ENCODE measurements at places on chromosomes 12 and 14.

DNA sequence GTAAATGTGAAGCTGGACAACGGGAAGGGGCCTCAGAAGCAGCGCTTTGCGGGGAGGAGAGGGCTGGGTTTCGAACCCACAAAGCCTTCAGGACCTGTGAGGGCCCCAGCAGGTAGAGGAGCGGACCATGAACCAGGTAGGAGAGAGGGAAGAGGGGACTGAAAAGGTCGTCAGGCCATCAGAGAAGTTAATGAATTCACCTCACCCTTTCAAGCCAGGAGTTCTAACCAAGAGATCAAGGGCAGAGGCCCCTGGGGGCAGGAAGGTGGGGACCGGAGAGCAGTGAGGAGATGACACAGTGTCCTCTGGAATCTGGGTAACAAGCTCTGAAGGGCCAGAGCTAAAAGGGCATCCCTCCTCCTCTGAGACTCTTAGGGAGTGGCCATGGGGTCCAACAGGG is 19.4 kb downstream of the SERPINA1 start:
- DNase-seq: no peak

- DNase-seq: no peak
Measured at GRCh38 chr14:64942531-64943111, at the start of gene GPX2. GPX2 (minus strand) TSS chr14:64942745; CDS start chr14:64942726, 19 bp downstream.

- no peak for DNase-seq
Measured at GRCh38 chr12:27922531-27923139, 49.9 kb downstream of the PTHLH start.

GRCh38 chr14:75147423-75148071 is 20.7 kb upstream of the NEK9 start:
- peak; percentile 72 for DNase-seq

- no peak for DNase-seq
Measured at GRCh38 chr14:105117257-105117646, 51.3 kb downstream of the JAG2 start.

DNA sequence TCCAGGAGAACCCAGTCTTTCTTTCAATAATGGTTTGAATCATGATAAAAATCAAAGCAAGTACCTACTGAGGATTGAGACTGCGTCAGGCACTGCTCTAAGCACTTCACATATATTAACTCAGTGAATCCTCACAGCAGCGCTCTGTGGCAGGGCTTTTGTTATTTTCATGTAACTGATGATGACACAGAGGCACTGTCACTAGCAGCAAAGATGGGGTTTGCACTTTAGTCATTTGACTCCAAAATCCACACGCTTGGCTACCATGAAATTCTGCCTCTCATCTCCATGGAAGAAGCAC is 98.8 kb upstream of the GSC start:
- no peak for DNase-seq

GRCh38 chr12:49294086-49294803 is 702 bp upstream of the PRPH start:
- peak; percentile 18 for DNase-seq

DNA sequence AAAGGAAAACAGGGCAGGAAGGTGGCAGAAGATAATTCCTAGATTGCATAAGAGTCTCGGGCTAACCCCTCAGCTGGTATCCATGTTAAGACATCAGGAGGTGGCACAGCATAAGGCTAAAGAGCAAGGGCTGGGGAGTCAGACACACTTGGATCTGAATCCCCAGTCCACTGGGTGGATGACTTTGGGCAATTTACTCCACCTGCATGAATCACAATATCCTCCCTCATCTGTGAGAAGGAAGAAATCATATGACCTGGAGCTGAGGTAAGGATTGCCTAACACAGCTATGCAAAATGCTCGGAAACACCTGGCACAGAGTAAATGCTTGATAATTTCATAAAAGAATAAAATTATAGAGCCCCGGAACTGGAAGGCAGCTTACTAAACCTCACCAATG is 217.9 kb downstream of the PIK3C2G start:
- DNase-seq: no peak

DNA sequence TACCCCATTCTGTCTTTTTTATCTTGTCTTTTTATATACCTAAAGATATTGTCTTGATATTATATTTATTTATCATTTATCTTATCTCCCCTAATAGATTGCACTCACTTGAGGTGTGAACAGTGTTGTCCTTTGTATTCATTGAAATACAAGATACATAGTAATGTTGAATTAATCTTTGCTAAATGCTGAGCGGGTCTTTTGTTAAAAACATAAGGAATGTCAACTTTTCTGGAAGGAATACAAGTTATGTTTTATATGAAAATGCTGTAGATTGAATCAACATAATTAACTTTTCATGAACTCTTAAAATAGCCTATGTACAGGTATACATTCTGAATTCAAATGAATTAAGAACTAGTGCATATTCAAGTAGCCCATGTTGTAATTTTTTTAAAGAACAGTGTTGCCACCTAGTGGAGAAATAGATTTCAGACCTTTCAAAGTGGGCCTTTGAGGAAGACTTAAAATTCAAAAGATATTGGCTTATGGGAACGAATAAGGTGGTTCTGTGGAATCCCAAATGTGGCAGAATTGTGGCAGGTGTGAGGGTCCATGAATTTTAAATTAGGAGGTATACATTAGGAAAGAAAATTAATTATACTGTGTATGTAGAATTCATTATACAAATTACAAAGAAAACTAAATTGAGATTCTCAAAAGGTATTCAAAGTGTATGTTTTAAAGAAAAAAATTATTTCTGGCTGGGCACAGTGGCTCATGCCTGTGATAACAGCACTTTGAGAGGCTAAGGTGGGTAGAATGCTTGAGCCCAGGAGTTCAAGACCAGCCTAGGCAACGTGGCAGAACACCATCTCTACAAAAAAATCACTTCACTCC is 19.1 kb downstream of the BBOF1 start:
- DNase-seq: peak; percentile 62

GRCh38 chr12:53229454-53229853 is 2.6 kb downstream of the RARG start:
- DNase-seq: no peak

DNA sequence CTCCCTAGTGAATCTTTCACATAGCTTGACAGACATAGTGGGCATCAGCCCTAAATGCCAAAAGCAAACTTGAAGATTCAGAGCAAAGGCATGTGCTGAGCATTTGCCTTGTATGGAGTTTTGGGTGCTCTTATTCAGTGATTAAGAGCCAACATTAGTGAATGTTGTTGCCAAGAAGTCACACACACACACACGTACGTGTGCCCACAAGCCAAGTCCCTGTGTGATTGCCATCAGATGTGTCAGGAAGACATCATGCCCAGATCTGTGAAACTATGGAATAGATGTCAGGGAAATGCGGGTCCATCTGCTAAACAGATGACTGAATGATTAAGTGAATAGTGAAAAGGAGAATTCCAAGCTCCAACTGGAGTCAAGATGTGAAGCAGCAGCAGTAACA is 149.0 kb downstream of the AKAP6 start:
- DNase-seq: no peak

DNA sequence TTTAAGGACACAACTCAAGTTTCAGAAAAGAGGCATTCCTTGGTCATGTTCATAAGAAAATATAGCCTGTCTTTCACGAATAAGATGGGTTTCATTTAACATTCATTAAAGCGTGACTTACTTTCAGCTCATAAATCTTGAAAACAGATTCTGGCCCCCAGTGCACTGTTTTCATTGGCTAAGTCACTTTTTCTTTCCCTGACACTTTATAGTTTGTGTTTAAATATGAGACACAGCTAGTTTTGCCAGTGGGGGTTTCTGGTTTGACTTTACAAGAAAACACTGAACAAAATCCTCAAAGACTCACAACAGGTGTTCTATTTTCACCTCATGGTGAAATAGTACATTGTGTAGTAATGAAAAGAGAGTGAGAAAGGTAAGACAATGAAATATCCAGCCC is 65.9 kb downstream of the PHLDA1 start:
- DNase-seq: no peak

Measured in iPS-NIHi11 (cell line).